ENCODE measurements at places on chromosomes 1 and 21.

- DNase-seq = no peak
Measured at GRCh38 chr1:13478692-13479091, 35.1 kb downstream of the LRRC38 start.

DNA sequence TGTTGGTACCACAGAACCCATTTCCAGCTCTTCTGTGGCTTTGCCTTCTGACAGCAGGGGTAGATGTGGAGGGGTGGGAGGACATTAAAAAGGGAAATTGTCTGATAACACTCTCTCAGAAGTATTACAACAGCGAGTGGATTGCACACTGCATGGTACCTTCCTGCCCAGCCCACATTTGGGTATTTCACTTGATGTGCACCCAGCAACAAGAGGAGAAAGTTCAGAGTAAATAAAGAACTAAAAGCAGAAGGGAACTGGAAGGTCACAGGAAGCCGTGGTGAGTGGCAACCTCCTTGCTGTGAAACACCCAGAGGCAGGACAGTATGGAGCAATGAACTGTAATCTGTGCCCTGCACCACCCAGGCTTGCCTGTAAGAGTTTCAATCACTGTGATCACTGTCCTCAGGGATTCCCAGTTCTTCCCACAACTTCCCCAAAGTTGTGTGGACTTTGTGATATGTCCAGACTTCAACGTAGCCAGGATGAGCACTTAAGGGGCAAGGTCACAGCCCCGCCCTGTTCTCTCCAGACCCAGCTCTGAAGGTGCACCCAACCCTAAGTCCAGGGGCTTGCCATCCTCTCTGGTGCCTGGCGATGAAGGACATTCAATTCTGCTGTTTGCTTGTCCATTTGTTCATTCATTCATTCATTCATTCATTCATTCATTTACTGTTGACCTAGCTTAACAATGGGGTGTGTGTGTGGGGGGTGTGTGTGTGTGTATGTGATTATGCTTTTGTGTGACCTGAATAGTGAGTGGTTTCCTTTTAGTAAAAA is 18.7 kb upstream of the F5 start:
- no peak for DNase-seq

DNA sequence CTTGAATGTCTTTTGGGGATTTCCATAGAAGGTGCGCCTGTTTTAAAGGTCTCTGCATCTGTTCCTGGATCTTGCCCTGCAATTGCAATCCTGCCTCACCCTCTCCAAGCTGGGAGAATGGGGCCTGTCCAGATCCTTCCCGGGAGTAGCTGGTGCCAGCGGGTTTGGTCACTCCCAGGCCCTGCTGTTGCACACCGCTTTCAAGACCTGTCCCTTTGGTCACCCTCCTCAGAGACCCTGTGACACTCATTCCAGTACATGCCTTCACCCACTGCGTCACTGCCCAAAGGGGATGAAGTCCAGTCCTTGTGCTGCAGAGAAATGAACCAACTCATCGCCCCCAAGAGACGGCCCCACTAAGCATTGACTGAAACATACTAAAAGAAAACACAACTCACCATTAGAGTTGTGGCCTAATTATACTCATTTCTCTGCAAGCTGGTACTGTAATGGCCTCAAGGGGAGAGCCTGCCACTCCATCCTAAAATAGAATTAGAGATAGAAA is 1.9 kb upstream of the IRF2BP2 start:
- no peak for DNase-seq

DNA sequence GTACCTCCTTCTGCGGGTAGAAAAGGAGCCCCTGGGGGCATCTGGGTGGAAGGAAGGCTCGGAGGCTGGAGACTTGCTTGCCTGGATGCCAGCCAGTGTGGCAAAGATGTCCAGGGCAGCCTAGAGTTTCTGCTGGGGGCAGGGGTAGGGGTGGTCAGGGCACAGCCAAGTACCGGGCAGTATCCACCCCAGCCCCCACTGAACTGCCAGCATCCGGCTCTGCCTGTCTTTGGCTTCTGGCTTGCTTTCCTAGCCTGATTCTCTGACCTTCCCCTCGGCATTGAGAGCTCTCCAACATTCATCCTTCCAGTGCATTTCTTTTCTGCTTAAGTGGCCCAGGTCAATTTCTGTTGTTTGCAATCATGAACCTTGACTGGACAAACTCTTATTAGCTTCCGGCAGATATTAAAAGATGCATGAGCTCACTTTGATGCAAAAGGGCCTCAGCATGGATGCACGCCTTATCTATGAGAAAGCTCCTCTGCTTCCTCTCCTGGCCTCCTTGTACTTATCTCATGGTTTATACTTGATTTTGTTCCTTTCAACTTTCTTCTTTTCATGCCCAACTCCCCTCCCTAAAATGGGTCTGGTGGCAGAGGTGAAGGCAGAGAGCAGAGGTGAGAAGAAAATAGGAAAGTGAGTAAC is 116.9 kb downstream of the HLCS start:
- DNase-seq = no peak

GRCh38 chr1:30844631-30845030 is 63.9 kb downstream of the SDC3 start:
- no peak for DNase-seq

DNA sequence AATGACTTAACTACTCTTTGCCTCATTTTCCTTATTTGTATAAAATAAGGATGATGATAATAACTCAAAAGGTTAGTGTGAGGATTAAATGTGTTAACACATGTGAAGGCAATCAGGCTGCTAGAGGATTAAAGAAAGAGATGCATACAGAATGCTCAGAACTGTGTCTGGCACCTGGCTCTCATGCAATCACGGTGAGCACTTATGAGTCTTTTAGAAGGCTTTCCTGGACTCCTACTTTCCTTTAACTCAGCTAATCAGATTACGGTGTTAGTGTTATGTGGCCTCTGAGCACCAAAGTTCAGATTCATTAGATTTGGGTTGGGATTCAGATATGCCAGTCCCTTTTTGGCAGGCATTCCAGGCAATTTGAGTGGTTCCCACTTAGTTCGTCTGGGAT is 311.6 kb upstream of the USP24 start:
- no peak for DNase-seq

DNA sequence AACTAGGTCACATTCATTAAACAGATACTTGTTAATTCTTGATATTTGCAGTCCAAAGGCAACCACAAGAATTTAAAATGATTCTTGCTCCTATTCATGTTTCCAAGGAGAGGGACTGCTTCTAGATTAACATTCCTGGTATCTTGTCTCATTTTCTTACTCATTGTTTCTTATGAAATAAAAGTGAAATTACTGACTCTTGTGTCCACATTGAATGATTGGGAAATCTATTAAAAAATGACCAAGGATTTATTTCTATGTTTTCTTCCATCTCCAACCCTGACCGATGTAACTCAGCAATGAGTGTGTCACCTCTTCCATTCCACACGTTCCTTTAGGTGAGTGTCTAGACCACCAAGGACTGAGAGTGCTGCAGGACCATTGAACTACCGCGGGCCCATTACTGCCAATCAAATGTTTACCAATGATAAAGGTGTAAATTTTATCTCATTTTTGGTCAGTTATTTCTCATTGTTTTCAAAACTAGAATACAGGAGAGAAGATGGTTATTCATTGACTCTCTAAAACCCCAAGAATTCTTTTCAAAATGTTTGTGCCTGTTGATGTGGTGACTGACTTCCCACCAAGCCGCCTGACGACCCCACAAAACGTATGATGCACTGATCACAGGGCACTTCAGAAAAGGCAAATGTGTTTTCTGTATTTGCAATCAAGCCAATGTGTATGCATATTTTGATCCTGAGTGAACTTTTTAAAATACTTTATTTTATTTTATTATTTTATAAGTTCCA is 414.6 kb upstream of the PTBP2 start:
- no peak for DNase-seq

- no peak for DNase-seq
Measured at GRCh38 chr1:197062692-197063091, 4.4 kb downstream of the F13B start.

- DNase-seq = no peak
Measured at GRCh38 chr1:160704250-160704649, 7.4 kb downstream of the CD48 start.

DNA sequence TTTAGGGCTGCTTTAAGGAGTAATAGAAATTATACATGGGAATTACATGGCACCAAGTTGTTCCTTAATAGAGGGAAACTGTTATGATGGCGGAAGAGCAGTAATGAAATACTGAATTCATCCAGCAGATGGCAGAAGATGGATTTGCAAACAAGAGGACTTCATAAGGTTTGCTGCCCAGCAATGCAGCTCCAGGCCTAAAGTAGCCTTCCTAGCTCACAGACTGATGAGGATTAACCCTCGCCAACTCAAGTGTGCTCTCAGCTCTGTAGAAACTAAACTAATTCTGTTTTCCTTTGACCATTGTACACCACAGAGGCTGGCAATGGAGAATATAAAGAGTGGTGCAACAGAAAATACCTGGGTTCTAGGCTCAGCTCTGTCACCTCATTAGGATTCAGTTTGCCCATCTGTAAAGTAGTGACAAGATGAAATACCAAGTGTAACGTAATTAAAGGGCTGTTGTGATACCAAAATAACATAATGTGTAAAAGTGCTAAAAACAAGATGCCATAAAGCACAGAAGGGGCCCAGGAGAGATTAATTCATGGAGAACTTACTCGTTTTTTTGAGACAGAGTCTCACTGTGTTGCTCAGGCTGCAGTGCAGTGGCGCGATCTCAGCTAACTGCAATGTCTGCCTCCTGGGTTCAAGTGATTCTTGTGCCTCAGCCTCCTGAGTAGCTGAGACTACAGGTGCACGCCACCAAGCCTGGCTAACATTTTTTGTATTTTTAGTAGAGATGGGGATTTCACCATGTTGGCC is 102.4 kb upstream of the SERBP1 start:
- DNase-seq = no peak
